ENCODE measurements at places on chromosomes 6 and 20.

- DNase-seq = no peak
Observed at GRCh38 chr6:158333094-158333493, 20.8 kb downstream of the TULP4 start.

DNA sequence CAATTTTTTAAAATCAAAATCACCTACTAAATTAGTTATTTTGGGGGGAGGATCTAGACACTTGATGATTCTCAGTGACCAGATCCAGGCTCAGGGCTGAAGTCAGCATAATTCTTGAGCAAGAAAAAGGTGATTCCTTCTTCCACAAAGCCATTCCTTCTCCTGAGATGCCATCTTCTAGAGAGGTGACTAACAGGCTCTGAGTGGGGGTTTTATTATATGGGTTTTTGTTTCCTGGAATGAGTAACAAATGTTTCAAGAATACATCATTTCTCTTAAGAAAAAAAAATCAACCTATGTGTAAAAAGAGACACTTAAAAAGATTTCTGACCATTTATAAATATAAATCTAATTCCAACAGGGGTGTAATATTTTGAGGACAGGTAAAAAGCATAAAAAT lies 154.3 kb downstream of the NFATC2 start:
- no peak for DNase-seq

- no peak for DNase-seq
Observed at GRCh38 chr6:115830895-115831294, 229.8 kb downstream of the FRK start.

DNA sequence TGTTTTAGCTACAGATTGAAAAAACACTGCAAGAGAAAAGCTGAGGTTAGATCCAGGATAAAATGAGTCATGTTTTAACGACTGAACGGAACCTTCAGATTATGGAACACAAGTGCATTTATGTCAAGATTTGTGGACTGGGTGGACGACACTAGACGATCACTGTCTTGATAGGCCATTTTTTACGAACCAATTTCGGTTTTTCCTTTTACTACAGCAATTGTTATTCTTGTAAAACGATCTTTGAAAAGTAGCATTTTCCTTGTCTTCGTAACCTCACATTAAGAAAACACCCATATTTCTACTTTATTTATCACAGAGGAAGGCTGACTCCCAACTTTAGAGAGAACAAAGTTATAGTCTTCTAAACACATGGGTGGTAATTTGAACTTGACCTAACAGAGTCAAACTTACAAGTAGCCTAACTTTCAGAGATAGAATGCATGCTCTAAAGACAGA lies 294.2 kb upstream of the TCF21 start:
- DNase-seq = no peak
